ENCODE measurements at places on chromosomes 12 and 14.

DNA sequence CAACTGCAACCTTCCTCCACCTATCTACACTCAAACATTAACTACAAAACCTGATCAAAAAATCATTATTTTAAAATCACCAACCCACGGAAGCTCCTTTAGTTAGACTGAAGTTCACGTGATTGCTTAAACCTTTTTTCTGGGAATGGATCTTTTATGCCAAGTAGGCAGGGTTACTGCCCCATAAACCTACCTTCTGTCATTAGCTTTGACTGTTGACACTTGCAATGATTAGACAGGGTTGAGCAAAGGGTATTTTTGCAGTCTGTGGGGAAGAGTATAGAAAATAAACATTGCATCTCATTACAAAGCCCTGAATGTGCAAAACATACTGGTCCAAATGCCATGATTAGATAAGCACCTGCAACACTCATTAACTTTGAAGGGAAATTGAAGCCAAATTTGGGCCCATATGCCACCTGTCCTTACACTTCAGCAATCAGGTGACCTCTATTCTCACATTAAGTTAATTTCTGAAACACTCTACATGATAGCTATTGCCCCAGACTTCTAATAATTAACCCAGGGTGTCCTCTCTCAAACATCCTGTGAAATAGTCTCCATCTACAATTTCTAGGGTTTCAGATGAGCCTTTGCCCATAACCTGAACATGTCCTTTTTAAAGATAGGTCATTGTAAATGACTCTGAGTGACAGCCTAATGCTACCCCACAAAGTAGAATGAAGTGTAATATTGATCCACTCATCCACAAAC lies 156.0 kb upstream of the PLEKHG7 start:
- no peak for DNase-seq

DNA sequence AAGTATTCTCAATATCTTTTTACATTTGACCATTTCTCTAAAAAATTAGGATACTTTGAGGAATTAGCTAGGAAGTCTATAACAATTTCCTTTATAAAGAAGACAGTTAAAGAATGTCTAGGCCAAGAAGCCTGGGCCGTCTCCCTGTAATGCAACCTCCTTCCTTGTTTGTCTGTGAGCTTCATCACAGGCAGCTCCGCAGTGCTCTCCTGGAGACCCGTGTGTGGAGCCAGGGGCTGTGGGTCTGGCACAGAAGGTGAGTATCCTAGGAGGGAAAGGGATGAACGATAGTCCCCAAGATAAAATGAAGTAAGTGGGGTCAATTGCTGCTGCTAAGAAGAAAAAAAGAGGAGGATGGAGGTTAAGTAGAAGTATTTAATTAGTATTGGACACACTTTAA lies 31.8 kb upstream of the ATP23 start:
- no peak for DNase-seq

GRCh38 chr12:22856178-22856577 lies 231.2 kb downstream of the ETNK1 start:
- no peak for DNase-seq

- DNase-seq, result no peak
Measured at GRCh38 chr12:6281081-6281809, 29.2 kb upstream of the PLEKHG6 start.

GRCh38 chr14:80202888-80203562 lies 8.3 kb downstream of the DIO2 start:
- no peak for DNase-seq
